Left renal cortex interstitium (tissue), 4 donors: ENCODE measurements at places on chromosomes 12 and 14.
A peak's percentile ranks its signal among the peaks of the same experiment; 100 is the strongest.

- no peak for DNase-seq
These were observed 13.3 kb downstream of the LLPH start for GRCh38 chr12:66117242-66117641.

DNA sequence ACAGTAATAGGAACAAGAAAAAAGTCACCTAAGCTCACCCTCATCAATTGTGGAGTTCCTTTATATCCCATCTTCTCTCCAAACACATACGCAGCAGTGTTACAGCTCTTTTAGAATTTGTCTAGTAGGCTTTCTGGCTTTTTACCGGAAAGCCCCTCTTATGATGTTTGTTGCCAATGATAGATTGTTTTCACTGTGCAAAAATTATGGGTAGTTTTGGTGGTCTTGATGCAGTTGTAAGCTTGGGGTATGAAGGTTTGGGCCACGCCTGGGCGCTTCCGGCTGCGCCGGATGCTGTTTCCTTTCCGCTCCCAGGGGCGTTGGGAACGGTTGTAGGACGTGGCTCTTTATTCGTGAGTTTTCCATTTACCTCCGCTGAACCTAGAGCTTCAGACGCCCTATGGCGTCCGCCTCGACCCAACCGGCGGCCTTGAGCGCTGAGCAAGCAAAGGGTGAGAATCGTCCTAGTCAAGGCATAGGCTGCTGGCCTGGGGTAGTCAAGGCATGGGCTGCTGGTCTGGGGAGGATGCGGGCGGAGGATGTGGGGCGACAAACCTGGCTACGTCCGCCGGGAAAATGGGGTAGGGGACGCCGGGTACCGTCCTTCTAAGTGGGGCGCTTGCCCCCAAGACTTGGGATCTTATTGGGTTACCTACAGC lies at the start of the genes C12orf57 and RNU7-1:
Gene C12orf57, plus strand, starts transcription at position 301 of the 659 bp plus-strand sequence. Its CDS starts 100 bp downstream, at position 401.
Gene RNU7-1, plus strand, starts transcription at position 95 of the 659 bp plus-strand sequence.
- peak; percentile 84 for DNase-seq

DNA sequence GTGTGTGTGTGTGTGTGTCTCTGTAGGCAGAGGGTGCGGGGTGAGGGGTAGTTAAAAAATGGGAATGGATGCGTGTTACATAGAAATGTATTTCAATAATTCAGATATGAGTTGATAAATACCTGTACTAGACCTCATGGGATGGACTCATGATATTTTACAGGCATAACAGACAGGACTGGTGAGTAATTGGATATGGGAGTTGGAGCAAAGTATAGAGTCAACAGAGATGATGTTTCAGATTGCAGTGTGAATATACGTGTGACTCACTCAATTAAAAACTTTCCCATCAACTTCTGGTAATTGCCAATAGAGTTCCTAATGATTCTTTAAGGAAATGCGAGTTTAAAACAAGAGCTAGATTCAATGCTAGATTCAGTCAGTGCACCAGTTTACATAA lies 711.9 kb downstream of the C12orf50 start:
- no peak for DNase-seq

DNA sequence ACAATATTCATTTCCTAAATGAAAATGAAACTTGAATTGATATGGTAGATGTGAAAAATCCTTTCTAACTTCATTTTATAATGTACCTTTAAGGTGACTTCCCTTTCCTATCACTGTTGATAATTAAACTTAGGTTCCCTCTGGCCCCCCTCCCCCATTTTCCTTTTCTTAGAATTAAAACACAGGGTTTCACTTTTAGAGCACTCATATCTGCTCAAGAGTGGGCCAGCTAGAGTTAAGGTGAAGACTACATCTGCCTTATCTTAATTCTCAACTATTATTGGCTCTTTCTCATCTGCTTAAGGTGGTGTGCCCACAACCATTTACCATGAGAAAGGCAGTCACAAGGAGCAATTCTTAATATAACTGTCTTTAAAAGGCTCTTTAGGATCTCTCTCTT lies 49.7 kb downstream of the LIN52 start:
- DNase-seq, result no peak

GRCh38 chr12:121776190-121777098 lies 17.0 kb downstream of the RHOF start:
- DNase-seq, result no peak

- no peak for DNase-seq
These were observed 127.8 kb downstream of the CFAP54 start for GRCh38 chr12:96617178-96617577.

GRCh38 chr14:90034156-90034555 lies 27.6 kb upstream of the KCNK13 start:
- DNase-seq, result no peak

- DNase-seq, result no peak
These were observed 111.2 kb downstream of the RFLNA start for GRCh38 chr12:124406043-124406442.

GRCh38 chr14:72962829-72963312 lies 36.6 kb downstream of the DCAF4 start:
- DNase-seq, result no peak

DNA sequence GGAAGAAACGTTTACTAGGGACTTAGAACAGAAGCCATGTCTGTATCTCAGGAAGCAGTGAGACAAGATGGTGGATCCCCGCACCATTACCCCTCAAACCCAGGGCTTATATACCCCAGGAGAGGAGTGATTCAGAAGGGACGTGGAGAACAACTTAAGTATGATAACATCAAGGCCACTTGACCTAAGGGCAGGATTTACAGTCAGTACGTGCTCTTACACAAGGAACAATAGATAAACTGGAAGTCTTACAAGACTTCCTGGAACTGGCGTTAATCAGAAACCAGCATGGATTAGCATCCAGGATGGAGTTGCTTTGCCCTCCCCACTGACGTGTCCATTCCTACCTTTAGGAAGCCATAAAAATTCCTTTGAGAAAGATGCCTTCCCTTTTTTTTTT lies 8.6 kb upstream of the ETFBKMT start:
- DNase-seq, result no peak

DNA sequence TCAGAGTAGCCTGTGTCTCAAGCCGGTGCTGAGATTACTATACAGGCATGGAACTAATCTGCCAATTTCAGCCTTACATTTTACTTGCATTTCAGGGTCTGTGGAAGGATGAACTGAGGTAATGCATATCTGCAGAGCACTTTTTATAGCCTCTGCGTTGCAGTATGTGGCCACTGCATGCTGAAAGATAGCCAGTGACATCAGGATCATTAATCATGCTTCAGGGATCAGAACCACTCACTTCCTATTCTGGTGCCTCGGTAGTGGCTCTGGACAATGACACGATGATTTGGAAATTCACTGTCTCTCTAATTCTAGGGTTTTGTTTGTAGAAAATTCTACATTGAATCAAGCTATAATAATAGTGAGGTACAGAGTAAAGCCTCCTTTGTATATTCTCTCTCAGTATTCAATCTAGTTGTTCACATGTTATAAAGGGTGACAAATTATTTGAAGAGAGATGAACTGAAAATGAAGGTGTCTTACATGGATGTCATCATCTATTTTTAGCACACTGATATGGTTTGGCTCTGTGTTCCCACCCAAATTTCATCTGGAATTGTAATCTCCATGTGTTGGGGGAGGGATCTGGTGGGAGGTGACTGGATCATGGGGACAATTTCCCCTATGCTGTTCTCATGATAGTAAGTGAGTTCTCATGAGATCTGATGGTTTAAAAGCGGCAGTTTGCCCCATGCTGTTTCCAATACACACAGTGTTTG lies 554.3 kb upstream of the MIS18BP1 start:
- DNase-seq, result no peak

DNA sequence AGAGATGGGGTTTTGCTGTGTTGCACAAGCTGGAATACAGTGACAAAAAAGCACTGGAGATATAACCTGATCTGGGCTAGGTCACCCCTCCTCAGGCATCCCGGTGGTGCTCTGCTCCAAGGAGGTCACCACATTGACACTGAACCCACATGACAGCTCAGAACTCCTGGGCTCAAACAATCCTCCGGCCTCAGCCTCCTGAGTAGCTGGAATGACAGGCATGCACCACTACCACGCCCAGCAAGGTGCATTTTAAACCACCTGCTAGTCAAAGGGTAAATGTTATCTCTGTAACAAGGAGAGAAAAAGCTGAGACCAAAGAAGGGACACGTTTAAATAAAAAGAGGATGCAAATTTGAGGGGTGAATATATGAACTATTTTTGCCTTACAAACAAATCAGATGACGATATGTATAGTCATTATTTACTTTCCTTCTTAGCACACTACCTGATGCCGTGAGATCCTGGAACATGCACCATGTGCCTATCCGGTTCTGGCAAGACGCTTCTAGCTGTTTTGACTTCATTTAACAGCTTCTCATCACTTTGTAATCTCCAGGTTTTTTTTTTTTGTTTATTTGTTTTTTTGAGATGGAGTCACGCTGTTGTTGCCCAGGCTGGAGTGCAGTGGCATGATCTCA lies 135.1 kb downstream of the PPM1H start:
- no peak for DNase-seq

DNA sequence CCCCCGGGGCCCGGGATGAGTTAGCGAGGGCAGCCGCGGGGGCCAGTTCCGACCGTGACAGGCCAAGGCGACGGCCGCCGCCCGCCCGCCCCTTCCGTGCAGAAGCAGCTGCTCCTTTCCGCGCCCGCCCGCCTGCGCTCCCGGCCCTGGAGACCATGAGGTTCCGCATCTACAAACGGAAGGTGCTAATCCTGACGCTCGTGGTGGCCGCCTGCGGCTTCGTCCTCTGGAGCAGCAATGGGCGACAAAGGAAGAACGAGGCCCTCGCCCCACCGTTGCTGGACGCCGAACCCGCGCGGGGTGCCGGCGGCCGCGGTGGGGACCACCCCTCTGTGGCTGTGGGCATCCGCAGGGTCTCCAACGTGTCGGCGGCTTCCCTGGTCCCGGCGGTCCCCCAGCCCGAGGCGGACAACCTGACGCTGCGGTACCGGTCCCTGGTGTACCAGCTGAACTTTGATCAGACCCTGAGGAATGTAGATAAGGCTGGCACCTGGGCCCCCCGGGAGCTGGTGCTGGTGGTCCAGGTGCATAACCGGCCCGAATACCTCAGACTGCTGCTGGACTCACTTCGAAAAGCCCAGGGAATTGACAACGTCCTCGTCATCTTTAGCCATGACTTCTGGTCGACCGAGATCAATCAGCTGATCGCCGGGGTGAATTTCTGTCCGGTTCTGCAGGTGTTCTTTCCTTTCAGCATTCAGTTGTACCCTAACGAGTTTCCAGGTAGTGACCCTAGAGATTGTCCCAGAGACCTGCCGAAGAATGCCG lies 699 bp downstream of the MGAT2 start:
- DNase-seq, result no peak

DNA sequence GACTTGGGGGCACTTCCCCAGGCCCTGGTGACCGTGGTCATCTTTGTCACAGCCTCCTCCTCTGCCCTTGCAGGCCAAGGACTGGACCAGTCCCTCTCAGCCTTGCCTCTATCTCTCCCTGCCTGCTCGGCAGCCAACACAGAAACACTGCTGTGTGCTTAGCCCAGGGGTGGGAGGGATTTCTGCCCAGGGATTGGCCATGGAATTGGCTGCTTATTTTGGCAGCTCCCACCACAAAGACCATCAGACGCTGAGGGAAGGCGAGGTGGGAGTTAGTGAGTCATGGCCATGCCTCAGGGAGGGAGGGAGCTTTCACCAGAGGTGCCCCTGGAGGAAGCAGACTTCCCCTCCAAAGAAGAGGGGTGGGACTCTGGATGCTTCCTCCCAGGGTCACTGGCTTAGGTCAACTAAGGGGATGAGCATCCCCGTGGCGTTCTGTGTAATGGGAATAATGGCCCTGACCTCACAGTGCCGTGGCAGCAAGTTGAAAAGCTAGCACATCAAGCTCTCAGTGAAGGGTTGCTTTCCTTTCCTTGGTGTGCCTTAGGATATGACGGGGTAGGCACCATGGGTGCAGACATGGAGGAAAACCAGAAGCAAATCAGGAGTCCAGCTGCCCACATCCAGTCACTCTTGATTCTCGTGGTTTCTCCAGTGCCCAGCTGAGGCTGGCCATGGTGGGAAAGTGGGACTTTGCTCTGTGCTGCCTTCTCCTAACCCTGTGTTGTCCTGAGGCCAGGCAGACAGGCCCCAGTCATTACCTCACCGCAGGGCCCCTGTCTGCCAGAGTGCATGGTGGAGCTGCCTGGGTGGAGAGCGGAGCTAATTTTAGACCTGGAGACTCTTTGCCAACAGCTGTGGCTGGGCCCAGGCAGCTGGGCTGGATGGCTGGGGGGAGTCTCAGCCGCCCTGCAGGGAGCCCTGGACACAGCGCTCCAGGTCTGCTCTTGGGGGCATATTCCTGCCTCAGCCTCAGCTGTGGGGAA lies 21.4 kb downstream of the B4GALNT3 start:
- DNase-seq, result no peak

DNA sequence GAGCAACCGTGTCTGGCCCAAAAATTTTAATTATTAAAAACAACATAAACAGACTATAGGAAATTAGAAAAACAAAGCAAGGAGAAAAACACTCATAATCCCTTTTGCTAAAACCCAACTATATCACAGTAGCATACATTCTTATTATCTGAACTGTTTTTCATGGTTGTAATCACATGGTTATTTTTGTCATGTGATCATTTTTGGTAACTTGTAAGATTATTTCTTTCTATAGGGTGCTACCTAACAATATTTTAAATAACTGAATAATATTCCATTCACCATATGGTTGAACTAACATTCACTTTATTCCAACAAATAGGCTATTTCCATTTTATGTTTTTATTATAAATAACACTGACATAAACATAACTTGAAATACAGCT lies 23.0 kb upstream of the HECTD1 start:
- DNase-seq, result no peak

DNA sequence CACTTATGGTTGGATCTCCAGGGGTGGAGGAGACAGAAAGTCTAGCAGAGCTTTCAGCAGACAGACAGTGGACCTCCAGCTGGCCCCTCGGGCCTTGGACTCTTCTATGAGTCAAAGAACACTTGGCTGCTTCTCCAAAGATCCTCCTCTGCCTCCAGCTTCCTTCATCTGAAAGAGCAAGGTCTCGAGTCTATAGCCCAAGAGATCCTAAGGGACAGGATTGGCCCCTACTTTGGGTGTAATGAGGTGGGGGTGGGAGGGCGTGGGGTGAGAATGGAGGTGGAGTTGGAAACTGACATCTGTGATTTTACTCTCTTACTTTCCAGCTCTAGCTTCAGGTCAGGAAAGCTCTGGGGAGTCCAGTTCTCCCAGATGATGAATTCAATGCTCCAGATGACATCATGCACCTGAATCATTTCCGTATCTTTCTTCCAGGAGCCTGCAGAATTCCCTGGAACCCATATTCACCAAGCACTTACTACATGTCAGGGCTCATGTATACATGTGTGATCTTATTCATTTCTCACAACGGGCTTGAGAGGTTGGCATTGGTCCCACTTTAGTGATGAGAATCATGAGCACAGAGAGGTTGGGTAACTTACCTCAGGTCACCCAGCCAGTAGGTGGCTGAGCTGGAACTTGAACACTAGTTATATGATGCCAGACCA lies 10.2 kb upstream of the PGF start:
- no peak for DNase-seq

DNA sequence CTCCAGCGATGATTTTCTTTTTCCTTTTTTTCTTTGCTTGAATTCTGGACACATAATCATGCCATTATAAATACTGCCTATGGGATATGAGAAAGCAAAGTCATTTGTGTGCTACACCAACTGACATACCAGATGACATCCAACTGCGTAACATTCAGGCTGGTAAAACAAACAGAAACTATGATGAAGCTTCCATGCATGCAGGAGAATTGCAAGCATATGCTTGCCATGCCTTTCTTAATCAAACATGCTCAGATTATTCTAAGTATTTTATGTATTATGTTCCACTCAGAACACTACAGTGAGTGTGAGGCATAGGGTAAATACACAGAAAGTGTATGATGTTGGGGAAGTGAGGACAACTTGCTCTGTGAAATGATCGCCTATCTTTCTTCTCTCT lies 97.4 kb downstream of the C12orf50 start:
- no peak for DNase-seq

- no peak for DNase-seq
These were observed 12.2 kb upstream of the CATSPERB start for GRCh38 chr14:91744068-91744480.
